Fibroblast of villous mesenchyme (primary cell): ENCODE measurements at places on chromosomes 12 and 14. TPM values are rescaled to one million over a fixed set of nuclear protein-coding genes. Genes with fewer than 3 reads are reported as not detected.

GRCh38 chr12:85821759-85822158 lies 14.4 kb downstream of the RASSF9 start:
- DNase-seq = no peak

DNA sequence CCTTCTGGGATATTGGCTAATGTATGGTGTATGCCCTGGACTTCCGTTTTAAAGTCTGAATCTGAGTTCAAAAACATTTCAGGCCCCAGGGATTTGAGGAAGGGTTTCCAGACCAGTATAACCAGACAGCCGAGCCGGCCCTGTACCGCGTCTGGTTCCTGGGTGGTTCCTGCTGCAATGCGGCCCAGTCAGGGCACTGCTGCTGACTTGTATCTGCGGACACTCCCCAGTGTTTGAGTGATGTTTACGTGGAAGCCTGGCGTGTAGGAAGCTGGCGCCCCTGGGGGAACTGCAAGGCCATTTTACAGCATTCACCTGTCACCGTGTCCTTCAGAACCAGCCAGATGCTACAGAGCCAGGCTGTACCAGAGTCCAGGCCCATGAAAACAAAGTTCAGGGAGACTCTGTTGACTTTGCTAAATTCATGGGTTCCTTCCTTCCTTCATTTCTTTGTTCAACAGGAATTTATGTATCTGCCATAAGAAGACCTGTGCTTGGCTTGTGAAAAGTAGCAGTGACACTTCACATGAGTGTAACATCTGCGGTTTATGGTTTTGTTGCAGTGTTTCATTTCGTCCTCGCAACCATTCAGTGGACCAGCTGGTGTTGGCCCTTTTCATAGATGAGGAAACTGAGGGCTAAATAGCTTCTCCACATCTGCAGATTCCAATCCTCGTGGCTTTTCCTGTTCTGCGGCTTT lies 16.8 kb downstream of the EML1 start:
- no peak for DNase-seq

DNA sequence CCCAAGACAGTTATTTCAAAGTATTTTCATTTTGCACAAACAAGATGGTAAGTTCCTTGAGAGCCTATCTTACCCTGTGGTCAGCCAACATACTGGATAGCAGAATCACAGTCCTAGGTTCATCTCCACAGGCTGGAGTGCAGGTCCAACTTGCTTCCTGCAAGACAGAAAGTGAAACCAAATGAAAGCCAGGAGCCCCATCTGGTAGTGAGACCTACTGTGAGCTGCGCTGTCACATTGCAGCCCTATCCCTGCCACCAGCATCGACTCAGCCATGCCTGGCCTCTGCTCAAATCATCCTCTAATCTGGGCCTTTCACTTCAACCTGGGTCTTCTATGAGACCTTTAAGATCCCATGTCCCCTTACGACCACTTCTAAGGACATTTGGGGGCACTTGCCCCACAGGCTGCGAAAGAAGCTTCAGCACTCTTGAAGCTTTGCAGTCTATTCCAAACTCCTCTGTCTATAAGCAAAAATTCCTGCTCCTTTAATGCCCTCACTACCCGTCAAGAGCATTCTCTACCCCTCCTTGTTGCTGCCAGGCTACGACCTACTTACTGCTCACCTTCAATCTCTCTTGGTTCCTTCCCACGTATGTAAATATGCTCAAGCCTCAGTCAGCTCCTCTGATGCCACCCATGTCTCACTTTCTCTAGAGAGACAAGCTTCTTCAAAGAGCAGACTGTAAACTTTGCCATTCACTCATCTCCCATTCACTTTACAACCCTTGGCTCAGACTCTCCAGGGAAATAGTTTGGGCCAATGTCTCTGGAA lies 55.9 kb upstream of the TSPAN11 start:
- no peak for DNase-seq

- DNase-seq = peak; percentile 37
These were observed 108.5 kb upstream of the ESRRB start for GRCh38 chr14:76267322-76268046.

- DNase-seq = peak; percentile 33
These were observed 20.5 kb upstream of the CORO1C start for GRCh38 chr12:108751821-108752220.

DNA sequence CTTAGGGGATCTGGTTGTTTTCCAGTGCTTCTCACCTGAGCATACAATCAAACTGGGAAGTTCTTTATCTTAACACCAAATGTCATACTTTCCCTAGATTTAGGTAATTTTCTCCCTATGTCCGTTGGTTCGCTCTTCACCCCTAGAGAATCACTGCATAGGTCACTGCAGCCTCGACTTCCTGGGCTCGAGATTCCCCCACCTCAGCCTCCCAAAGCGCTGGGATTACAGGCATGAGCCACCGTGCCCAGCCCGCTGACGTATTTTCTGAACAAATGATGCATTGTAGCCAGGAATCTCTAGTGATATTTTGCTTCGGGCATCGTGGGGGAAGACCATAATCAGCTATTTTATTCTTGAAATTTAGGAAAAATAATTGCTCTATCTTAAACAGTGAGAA lies 1.1 kb upstream of the RPL41 start:
- DNase-seq = peak; percentile 43

- DNase-seq = peak; percentile 39
These were observed 23.9 kb downstream of the SCAF11 start for GRCh38 chr12:45966486-45966885.

DNA sequence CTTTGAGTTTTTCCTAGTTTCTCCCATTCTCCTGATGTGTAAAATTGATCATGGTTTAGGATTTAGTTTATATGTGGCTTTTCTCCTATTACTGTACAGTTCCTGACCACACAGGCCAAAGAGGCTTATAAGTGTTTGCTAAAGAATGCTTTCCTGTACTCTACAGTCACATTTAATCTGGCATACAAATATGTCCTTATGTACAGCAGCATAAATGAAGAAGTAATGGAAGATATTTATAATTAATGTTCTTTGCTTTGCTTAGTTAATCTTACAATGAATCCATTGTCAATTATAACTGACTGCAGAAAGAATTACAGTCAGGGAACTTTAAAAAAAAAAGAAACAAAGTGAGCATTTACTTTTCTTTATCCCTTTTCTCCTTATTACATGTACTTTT lies 293.9 kb downstream of the KCNC2 start:
- no peak for DNase-seq

DNA sequence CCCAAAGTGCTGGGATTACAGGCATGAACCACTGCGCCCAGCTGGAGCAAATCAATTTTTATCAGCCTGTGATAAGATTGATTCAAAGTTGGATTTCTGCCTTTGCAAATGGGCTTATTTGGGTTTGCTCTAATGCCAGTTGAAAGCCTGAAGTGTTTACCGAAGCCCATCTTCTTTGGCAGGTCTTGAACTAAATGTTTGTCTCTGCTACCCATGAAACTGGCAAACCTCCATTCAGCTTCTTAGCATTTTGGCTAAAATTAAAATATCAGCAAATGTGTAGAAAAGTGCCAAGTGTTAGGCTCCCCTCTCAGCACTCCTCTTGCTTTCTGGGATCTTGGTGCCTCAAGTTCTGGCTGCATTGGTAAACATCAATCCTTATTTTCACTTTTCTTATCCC lies 61.5 kb downstream of the MGAT4C start:
- DNase-seq = no peak

GRCh38 chr14:40806471-40806870 lies 800.2 kb upstream of the LRFN5 start:
- no peak for DNase-seq

The PTCSC3 gene
- total RNA-seq = not detected in 2 replicates

The VAMP1 gene
- total RNA-seq = 3.2 and 13.4 TPM in 2 replicates
